ENCODE measurements at places on chromosomes 4 and X.

- no peak for DNase-seq
Measured at GRCh38 chr4:138439143-138439581, 197.0 kb upstream of the SLC7A11 start.

- DNase-seq: no peak
Measured at GRCh38 chr4:4245172-4245571, 2.9 kb downstream of the TMEM128 start.

GRCh38 chr4:188941524-188942119 is 802.4 kb downstream of the TRIML1 start:
- DNase-seq: no peak

DNA sequence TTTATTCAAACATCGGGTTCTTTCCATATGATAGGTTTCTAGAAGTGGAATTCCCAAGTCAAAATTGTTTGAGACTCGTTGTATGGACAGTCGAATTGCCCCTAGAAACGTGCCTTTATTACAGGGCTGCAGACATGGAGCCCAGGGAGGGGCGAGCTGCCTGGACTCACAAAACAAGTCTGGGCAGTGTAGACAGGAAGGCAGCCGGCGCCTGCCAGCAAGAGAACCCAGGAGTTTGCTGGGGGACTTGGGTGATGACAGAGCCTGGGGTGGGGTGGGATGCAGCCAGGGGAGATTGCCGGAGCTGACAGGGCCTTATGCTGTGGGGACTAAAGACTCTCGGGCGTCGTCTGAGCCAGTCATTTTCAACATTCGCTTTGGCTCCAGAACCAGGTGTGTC is 107.4 kb upstream of the MSX1 start:
- DNase-seq: no peak

DNA sequence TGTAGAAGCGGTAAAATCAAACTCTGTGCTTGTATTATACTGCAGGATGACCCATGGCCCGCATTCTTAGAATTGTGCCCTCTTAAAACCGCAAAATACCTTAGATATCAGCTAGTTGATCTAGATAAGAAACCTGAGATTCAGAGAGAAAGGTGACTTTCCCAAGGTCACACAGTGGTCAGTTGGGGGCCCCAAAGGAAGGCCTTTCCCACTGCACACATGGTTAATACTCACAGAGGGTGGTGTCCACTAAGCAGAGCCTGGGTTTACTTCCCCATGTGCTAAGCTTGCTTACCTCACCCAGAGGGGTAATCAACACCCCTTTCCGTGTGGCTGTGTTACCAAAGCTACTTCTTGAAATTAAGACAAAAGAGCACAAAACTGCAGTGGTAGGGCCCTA is 66.3 kb downstream of the RBM47 start:
- no peak for DNase-seq

GRCh38 chr4:40749717-40750460 is at the start of gene NSUN7:
TSS of gene NSUN7 (plus strand) at chr4:40749955. CDS start at chr4:40750694, 739 bp downstream.
- no peak for DNase-seq

DNA sequence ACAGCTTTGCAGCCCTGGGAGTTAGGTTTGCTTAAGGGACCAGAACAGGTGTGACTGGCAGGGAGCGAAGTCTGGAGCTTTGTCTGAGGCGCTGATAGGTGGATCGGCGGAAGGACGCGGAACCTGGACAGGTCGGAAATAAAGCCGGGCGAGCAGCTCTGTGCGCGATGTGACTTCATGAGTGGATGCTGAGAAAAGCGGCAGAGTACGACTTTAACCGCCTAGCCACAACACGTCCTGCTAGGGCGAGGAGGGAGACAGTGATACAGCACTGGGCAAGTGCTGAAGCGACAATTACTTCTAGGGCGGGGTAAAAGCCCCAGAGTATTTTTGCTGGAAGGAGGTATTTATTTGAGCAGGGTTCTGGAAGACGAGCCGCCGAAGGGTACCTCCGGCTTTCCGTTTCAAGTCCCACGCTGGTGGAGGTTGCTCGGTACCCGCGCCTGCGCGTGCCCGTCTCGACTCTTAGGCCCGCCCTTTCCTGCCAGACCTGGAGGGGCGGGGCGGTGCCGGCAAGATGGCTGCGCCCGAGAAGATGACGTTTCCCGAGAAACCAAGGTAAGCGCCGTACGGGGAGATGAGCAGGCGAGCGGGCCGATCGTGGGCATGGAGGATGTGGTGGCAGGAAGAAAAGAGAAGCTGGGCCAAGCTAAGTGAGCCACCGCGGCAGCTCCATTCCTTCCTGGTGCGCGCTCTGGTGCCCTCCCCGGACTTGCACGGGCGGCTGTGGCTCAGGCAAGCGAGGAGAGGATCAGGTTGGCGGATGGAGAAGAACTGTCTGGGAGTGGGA is at the start of gene ZRSR2:
Gene ZRSR2 (plus strand): TSS at position 506 of the 790 bp plus-strand sequence. CDS start 12 bp downstream, at position 518.
- peak; percentile 82 for DNase-seq

GRCh38 chrX:127884921-127885320 is 167.3 kb downstream of the ACTRT1 start:
- DNase-seq: no peak

DNA sequence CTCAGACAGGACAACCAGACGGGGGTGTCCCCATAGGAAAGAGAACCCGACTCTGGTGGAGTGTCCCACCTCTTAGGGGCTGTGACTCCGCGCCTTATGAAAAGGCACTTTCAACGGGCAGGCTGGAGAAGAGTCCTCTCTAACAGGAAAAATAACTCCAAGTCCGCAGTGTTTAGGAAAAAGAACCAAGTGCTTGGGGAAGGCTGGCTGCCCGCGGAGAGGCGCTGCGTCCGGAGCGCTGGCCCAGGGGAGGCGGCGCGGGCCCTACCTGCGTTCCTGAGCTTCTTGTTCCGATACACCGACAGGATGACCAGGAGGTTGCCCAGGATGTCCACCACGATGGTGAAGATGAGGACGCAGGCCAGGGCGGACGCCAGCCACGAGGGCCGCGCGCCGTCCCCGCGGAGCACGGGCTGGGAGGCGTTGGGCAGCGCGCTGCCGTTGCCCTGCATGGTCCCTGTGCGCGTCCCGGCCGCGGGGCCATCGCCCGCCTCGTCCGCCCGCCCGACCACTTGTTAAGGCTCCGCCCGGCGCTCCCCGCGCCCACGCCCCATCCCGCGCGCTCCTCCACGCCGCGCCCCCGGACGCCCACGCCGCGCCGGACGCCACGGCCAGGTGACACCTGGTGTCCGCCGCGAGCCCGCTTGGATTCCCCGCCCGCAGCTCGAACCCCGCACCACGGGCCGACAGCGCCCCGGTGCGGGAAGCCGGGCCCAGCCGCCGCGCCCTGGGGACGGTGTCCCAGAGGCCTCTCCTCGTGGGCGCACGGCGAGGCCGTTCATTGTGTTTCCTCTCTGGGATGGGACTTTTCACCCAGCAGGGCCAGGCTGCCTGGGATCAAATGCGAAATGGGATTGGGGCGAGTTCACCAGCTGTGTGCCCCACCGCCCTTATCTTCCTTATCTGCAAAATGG is at the start of gene MTNR1A:
Gene MTNR1A (minus strand): TSS at position 654 of the 914 bp plus-strand sequence. CDS start 202 bp downstream, at position 452.
- no peak for DNase-seq

DNA sequence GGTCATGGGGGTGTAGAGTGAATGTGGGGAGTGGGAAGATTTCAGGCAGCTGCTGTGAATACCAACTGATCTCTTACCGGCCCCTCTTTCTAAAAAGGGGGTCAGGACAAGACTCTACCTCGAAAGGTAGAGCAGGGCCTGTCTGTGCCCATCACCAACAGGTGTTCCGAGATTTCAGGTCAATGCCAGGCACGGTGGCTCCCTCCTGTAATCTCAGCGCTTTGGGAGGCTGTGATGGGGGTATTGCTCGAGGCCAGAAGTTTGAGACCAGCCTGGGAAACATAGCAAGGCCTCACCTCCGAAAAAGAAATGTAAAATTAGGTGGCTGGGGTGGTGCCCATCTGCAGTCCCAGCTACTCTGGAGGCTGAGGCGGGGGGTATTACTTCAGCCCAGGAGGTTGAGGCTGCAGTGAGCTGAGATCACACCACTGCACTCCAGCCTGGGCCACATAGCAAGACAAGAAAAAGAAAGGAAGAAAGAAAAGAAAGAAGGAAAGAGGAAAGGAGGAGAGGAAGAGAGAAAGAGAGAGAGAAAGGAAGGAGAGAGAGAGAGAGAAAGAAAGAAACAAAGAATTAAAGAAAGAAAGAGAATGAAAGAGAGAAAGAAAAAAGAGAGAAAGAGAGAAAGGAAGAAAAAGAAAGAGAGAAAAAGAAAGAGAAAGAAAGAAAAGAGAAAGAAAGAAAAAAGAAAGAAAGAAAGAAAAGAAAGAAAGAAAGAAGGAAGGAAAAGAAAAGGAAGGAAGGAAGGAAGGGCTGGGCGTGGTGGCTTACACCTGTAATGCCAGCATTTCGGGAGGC is 50.1 kb downstream of the CRLF2 start:
- DNase-seq: no peak

DNA sequence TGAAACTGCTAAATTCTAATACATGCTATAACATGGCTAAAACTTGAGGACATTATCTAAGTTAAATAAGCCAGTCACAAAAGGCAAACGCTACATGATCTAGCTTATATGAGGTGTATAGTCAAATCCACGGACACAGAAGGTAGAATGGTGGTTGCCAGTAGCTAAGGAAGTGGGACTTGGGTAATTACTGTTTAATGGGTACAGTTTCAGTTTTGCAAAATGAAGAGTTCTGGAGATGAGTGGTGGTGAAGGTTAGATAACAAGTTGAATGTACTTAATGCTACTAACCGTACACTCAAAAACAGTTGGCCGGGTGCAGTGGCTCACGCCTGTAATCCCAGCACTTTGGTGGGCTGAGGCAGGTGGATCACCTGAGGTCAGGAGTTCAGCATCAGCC is 644.5 kb upstream of the DIPK2B start:
- no peak for DNase-seq

DNA sequence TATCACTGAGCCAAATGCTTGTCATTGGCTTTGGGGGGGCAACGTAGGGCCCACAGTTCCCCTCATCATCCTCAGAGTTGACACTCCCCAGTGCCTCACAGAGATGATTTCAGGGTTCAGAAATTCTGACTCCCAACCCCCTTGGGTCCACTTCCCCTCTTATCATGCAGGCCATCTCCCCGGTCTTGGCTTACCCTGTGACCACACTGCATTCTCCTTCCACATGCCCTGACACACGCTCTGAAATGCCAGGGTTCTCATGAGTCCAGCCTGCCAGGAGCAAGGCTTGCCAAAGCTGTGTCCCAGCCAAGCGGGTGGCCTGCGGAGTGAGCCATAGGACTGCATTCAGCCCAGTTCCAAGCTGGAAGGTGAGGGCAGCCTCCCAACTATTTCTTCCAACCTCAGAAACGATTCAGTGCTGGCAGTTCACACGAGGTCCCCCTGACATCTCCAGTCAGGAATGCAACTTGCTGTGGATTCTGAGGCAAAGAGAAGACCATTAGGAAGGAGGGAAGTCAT is 101.2 kb downstream of the SMIM20 start:
- DNase-seq: no peak

DNA sequence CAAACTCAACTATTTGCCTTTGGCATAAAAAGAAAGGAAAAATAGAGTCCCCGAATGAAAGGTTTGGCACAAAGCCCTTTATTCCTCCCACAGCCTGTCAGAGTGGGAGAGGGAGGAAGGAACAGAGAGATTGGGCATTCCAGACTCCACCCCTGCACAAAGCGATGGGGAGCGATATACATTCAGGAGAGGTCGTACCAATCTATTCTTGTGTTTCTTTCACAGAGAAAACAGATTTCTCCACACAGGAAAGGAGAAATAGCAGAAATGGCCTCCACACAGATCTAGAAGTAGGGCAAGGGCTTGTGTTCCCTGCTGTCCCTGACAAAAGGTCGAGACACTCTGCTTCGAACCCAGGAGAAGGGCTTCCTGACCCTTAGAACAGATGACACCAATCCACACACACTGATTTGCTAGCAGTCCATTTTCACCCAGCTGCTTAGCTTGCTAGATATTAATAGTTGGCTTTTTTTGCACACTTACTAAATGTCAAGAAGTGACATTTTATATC is 197.4 kb downstream of the MAML3 start:
- DNase-seq: no peak

- DNase-seq: no peak
Measured at GRCh38 chr4:124044867-124045266, 648.3 kb downstream of the SPRY1 start.

DNA sequence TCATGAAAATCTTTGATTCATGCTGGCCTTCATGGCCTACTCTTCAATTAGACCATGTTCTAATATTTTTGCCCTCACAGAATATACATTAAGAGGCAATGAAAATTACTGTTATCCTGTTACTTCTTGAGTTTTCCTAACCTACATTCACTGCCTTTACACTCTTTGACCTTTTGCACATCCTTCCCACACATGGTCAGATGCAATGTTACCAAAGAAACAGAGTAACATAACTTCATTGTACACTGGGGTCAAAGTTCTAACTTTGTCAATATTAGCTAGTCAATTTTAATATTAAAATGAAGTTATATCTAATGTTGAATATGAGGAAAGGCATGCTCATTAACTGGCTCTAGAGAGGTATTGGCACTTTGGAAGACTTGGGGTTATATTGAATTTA is 284.8 kb downstream of the TEX13C start:
- no peak for DNase-seq

- no peak for DNase-seq
Measured at GRCh38 chr4:153421941-153422340, 44.2 kb upstream of the TMEM131L start.

DNA sequence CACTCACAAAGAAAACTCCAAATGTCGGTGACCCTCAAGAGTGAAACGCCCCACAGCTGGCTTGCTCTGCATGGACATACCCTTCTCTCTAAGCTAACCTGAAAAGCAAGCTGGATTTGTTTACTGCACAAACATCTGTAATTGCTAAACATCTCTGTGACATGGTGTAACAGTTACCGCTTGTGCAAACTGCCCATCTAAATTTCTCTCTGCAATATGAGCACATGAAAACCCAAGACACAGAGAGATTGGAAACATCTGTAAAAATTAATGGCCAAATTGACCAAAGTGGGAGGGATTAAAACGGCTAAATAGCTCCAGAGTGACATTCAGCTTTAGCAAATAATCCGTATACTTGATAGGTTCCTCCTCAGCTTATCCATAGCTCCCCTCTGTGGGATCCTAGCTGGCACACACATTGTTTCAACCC is 155.0 kb upstream of the MAP3K15 start:
- no peak for DNase-seq

DNA sequence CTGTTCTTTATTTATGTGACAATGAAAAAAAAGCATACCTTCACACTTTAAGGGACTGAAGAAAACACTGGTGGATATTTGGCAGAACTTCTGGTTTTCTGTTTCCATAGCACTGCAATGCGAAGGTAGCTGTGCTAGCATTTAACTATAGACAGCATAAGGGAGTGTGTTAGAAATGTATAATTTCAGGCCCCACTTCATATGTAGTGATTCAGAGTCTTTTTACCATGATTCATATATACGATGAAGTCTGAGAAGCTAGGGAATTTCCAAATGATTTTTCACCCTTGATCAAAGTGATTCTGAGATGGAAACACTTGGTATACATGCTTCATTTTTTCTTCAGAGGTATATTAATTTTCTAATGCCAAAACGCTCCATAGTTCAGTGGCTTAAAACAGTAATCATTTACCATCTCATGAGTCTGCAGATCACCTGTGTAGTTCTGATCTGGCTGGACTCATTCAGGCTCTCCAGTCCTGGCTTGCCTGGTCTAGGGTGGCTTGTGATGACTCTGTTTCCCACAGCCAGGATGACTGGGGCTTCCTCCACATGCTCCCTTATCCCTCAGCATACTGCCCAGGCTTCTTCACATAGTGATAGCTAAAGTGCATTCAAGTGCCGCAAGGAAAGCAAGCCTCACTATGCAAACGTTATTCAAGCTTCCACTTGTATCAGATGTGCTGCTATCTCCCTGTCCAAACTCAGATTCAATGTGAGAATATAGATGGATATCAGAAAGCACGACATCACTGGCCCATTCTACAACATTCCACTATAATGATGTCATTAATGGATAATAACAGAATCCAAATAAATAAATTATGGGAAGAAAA is 790.1 kb downstream of the TECRL start:
- no peak for DNase-seq
